ENCODE measurements at places on chromosomes 11 and 22.
A peak's percentile ranks its signal among the peaks of the same experiment; 100 is the strongest.

GRCh38 chr11:5922749-5923426, 19.2 kb upstream of the OR56A3 start:
- DNase-seq: peak; percentile 51

- DNase-seq: no peak
Observed at GRCh38 chr11:46294365-46295309, 17.2 kb downstream of the CREB3L1 start.

DNA sequence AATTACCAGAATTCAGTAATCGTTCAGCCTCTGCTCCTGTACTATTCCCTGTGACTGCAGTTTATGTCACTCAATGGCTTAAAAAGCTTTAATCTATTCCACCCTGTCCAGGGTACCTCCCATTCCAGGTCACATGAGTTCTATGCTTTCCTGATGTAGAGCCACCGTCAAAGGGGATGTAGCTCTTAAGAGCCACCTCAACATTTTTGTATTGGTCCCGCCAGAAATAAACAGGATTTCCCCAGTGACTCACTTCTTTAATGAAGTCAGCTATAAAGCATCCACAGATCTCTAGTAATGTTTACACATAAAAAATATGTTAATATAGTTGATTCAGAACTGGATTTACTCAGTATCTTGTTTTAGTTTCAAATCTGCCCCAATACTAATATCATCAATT, 1.3 kb upstream of the OR8D1 start:
- no peak for DNase-seq

- DNase-seq: no peak
Observed at GRCh38 chr22:50606165-50606945, 5.8 kb downstream of the MAPK8IP2 start.

GRCh38 chr11:77250881-77251640, 50.4 kb downstream of the GDPD4 start:
- no peak for DNase-seq

All from stimulated activated CD4-positive, alpha-beta T cell treated with anti-CD3 and anti-CD28 coated beads, Interleukin-1b, Interleukin-23, amount 100 ng/mL, for 48 hours (primary cell).